ENCODE measurements at places on chromosomes 2 and 18.

DNA sequence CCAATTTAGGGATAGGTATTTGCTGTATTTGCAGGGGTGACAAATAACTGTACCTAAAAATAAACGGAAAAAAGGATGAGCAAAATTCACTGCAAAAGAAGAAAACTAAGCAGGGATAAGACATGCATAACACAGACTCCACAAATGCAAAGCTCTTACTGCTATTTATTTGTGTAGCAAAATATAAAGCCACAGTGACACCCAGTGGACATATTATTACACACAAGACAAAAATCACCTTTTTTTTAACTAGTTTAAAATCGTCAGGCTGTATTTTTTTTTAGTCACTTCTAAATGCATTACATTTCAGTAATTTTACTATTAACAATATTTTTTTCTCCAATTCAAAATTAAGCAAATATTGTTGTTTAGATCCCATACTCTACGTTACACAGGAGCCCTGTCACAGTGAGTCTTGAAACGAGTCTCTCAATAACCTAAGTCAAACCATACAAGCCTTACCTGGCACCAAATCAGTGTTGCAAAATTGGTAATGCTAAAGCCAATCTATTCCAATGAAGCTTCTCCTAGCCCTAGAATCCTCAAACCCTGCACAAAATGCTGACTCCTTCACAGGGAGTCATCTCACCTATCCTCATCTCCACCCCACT lies 23.7 kb downstream of the METTL4 start:
- DNase-seq: peak; percentile 64

DNA sequence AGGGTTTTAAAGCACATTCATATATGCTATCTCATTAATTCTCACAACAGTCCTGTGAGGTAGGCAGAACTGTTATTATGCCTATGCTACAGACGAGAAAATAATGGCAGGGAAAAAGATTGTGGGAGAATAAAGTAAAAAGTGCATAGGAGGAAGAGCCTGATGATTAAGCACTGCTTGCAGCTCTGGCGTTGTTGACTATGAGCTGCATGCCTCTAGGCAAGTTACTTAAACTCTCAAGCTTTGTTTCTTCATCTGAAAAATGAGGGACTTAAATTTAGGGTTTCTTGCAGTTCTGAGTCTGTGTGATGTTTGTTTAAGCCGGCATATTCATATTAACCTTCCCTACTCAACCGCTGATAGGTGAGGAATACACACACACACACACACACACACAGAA lies 51.6 kb upstream of the RAPH1 start:
- DNase-seq: no peak

- DNase-seq: no peak
Measured at GRCh38 chr2:128632501-128632800, 313.8 kb upstream of the HS6ST1 start.

DNA sequence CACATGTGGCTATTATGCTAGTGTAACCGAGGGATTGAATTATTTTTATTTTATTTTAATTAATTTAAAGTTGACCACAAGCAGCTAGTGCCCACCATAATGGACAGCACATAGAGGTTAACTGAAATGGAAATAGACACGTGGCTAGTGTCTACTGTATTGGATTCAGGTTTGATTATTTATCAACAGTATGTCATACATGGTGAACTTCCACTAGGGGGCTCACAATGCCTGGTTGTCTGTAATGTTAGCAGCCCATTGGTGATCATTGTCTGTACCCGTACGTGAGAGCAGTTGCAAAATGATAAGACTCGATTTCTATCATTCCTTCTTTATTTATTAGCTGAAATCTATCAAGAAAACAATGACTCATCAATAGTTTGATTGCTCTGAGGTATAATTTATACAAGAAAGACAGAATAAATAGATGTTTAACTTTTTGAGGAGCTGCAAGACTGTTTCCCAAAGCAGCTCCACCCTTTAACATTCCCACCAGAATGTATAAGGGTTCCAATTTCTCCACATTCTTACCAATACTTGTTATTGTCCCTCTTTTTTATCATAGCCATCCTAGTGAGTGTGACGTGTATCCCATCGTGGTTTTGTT lies 76.5 kb downstream of the CYBRD1 start:
- peak; percentile 67 for DNase-seq

DNA sequence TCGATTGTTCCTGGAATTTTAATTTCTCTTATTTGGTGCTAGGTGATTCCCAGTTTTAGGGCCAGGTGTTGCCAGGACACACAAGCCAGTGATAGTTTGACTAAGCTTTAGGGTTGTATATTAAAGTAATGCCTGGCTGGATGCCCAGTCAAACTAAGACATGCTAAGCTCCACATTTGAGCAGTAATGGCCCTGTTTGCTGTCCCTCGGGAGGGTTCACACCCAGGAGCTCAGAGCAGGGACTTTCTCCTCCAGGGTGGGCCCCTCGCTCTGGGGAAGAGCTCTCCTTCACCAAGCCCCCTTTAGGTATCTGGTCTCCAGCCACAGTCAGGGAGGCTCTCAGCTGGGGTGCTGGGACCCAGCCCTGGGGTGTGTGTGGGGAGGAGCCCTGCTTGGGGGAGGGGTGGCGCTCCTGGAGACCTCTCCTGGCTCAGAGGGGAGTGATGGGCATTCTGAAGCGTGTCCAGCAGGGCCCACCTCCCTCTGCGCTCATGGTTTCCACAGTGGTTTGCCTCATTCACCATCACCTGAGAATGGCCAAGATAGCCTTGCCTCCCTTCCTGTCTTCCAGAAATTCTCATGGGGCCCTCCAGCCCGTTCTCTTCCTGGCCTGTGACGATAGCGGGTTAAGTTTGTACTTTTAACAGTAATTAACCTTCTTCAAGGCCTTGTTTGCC lies 31.7 kb downstream of the INPP4A start:
- no peak for DNase-seq

DNA sequence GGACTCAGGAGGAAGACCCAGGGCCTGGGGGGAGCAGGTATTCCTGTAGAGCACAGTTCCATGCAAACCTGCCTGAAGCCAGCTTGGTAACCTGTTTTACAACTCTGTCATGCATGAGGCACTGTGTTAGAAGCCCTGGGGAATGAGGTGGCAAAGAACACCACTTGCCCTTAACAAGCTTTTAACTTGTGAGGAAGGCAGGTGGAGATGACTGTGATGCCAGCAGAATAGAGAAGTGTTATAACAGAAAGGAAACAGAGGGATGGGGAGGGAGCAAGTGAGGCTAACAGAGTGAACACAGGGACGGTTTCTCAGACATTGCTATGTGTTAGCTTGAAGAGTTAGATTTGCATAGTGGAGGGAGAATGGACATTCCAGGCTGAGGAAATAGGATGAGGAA lies 11.5 kb upstream of the IL1A start:
- DNase-seq: no peak

DNA sequence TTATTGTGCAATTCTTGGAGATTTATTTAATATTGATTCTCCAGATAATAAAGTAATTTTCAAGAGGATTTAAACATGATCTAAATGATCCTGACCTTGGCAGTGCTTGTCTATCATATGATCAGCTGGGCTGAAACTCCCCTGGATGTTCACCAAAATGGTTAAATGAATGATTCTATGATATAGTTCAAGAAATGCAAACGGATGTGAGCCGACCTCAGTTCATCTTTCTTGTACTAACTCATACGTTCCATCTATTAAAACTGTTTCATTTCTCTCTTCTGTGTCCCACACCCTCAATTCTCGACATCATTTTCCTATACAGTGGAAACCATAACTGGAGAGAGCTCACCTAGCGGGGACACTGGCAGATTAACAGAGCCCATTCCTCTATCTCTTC lies 281.7 kb upstream of the CCDC68 start:
- DNase-seq: no peak

GRCh38 chr2:39216346-39217191 lies 27.2 kb downstream of the CDKL4 start:
- DNase-seq: no peak

- no peak for DNase-seq
Measured at GRCh38 chr18:10410472-10411308, 43.7 kb upstream of the APCDD1 start.

GRCh38 chr2:22282916-22283315 lies 1102.1 kb upstream of the KLHL29 start:
- DNase-seq: no peak

- DNase-seq: no peak
Measured at GRCh38 chr2:24183366-24184069, 8.7 kb downstream of the FAM228A start.

- DNase-seq: no peak
Measured at GRCh38 chr2:217204358-217204757, 344.5 kb upstream of the TNP1 start.

GRCh38 chr2:3610881-3611505 lies 16.1 kb downstream of the COLEC11 start:
- no peak for DNase-seq

DNA sequence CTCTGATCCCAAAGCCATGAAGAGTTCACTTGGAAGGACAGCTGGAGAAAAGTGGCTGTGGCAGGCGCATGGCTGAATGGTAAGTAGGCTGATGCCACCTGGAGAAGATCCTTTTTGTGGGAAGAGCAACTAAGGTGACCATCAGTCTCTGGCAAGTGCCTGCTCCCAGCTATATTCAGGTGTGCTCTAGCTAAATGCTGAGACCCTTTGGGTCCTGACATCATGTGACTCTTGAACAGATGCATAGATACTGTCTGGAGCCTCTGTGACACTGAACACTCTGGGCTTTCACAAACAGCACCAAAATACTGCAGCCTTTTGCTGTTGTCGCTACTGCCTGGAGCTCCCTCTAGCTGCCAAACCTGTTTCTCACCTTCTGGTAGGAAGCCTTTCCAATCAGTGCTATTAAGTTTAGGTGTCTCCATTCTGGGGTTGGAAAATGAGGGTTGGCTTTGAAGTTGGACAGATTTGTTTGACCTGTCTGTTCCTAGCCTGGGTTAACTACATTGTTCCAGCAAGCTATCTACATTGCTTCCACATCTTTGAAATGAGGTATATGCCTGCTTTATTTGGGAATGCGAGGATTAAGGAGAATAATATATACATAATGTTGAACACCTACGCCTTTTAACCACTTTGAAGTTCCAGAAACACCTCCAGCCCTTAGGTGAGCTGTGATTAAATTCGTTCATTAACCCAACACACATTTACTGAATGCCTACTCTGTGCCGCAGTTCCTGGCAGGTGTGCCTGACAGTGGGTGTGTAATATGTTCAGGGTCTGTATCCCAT lies 3.1 kb downstream of the EGR4 start:
- DNase-seq: peak; percentile 94

- no peak for DNase-seq
Measured at GRCh38 chr18:73940721-73941120, 206.9 kb downstream of the FBXO15 start.

DNA sequence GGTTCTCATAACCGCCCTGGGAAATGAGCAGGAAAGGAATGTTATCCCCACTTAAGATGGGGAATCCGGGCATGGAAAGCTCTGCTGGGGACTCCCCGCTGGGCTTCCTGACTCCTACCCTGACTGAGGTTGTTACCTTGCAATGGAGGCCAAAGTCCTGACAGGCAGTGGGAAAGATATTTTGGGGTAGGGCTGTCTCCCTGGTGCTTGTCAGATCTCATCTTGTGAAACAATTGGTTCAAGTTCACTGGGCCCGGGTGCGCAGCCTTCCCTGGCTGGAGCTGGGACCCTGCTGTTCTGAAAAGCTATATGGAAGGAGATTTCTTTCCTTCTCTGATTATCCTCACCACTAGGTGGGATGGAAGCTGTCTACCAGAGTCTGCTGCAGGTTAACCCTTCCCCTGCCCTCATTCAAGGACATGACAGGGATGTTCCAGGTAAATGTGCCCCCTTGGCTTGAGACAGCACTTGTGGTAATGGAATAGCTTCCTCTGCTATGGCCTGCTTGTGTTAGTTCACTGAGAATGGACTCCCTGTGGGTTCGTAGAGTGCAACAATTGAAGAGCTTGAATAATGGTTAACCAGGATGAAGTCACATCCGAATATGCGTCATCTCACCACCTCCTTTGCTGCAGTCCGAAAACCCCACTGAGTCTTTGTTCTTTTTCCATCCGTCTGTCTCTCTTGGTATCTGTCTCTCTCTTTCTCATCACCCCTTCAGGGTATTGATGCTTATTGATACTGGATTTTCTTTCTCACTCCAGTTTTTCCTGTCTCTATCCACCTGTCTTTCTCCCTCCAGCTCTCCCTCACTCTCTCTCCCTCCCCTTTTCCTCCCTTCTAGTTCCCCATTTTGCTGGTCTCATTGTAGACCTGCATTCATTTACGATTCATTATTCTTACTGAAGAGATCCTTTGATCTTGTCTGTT lies 67.8 kb upstream of the EPAS1 start:
- DNase-seq: no peak

DNA sequence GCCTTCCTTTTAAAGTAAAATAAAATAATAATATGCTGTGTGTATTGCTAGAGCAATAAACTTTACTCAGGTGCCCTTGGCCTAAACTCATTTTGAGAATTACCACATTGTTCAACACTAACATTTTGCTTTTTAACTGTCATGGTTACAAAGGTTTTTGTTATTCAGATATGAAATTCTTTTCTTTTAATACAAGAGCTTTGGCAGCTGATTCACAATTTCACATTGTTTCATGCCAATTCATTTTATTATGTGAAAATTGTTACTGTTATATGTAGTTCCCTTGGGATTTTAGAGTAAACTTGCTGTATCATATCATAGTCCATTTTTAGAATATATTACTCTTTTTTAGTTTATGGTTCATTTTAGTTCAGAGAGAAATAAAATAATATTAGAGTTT lies 65.8 kb upstream of the ZNF804A start:
- no peak for DNase-seq

DNA sequence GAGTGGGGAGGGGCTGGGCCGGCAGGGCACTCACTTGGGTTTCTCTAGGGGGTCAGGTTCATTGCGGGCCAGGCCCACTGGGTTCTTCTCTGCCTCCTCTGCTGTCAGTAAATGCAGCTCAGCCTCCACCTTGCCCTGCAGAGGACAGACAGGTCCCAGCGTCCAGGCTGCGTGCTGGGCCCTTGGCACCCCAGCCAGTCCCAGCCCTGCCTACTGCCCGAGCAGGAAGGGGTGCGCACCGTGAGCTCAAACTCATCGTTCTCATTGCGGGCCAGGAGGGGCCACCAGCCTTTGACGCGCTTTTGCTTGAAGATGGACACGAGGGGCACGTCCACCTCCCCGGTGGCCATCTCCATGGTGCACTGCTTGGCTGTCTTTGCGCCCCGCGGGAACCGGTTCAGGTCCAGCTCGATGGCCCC lies 17.3 kb downstream of the OTOF start:
- DNase-seq: no peak

- no peak for DNase-seq
Measured at GRCh38 chr2:181581534-181581933, 75.4 kb downstream of the CERKL start.

GRCh38 chr2:86042256-86043168 lies 63.2 kb downstream of the POLR1A start:
- no peak for DNase-seq

Measured in cerebellar cortex (tissue), 1 donor.